ENCODE measurements at places on chromosomes 4 and X. TPM values are rescaled to one million over a fixed set of nuclear protein-coding genes. Genes with fewer than 3 reads are reported as not detected.

Gene GCNA
- total RNA-seq, result 4.7 TPM

Gene NDST4
- total RNA-seq, result not detected

Gene MAGEA3
- not detected for total RNA-seq

Gene IRS4
- total RNA-seq, result not detected

Gene ADH1C
- total RNA-seq, result not detected

Gene APOOL
- total RNA-seq, result 3.1 TPM
